ENCODE measurements at places on chromosomes 7 and 10. TPM values are rescaled to one million over a fixed set of nuclear protein-coding genes. Genes with fewer than 3 reads are reported as not detected.
A peak's percentile ranks its signal among the peaks of the same experiment; 100 is the strongest.

GRCh38 chr10:97922022-97922758, 72.5 kb downstream of the GOLGA7B start:
- no peak for DNase-seq

The VENTX gene
- total RNA-seq, result not detected

GRCh38 chr7:140591180-140591902, 49.3 kb downstream of the DENND2A start:
- no peak for DNase-seq

DNA sequence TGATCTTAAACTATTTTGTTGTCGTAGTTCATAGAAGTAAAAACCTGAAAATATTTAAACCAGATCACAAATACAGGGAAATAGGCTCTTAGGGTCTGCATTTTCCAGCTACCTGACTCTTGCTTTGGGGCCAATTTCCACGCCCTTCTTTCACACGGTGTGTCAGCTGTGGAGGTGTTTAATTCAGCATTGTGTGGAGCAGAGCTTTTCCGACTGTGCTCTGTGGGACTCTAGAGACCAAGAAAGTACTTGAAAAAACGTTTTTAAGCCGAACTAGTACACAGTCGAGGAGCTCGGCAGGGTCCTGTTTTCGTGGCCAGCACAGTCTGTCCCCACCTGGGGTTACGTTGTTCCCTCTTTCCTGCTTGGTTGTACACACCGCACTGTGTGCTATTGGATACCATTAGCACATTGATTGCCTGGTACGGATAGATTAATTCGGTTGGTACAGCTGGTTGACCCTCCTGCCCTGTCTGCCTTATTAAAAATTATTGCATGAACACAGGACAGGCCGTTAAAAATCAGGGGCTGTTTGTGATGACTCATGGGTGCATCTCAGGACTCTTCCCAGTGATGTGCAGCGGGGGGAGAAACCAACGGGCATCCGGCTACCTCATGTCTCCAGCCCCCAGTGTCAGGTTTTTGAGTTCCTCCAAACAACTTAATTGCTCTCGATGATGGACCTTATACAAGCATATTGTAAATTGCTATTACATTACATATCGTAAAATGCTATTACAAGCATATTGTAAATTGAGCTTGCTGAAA, 80.7 kb upstream of the BTBD16 start:
- DNase-seq, result no peak

GRCh38 chr7:144736880-144737493, 98.9 kb downstream of the TPK1 start:
- no peak for DNase-seq

DNA sequence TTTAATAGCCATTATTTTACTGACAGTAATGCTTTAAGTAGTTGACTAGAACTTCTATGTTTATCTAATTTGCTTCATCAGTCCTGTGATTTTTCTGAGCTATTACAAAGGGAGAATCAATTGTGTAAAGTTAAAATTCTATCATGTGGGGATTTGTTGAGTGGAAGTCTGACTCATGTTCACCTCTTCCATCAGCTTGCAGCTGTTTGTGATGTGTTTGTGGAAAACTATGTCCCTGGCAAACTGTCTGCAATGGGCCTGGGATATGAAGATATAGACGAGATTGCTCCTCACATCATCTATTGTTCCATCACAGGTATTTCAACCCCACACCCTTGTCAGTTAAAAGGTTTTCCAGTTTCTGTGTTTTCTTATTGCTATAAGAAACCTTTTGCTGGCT, 59.9 kb downstream of the SUGCT start:
- DNase-seq, result no peak

- peak; percentile 15 for DNase-seq
Measured at GRCh38 chr10:69641261-69641980, 11.4 kb downstream of the FAM241B start.

- DNase-seq, result no peak
Measured at GRCh38 chr7:7979558-7979957, 11.0 kb downstream of the GLCCI1 start.
